ENCODE measurements at places on chromosomes 3 and 15.

DNA sequence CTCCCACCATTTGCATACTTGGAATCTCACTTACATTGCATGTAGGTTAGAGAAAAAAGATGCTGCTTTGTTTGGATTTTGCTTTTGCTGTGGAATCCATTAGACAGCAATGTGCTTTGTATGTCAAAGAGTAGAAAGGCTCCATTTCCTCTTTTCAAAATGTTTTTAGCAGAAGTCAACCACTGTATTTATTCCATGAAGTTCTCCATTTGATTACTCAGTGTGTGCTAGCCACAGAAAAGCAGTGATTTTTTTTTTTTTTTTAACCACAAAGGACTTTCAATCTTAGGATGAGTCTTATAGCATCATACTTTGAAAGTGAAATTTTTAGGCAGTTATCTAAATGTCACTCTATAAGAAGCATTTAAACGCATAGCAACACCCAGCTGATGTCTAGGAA is 285.0 kb upstream of the ADAMTS9 start:
- DNase-seq: no peak

- DNase-seq: no peak
Observed at GRCh38 chr3:17500618-17501017, 241.8 kb downstream of the TBC1D5 start.

- no peak for DNase-seq
Observed at GRCh38 chr3:46112296-46112695, 85.0 kb upstream of the XCR1 start.

- DNase-seq: no peak
Observed at GRCh38 chr15:22887157-22887951, 48.9 kb downstream of the NIPA2 start.

- DNase-seq: no peak
Observed at GRCh38 chr3:41259449-41260062, 60.3 kb downstream of the CTNNB1 start.

DNA sequence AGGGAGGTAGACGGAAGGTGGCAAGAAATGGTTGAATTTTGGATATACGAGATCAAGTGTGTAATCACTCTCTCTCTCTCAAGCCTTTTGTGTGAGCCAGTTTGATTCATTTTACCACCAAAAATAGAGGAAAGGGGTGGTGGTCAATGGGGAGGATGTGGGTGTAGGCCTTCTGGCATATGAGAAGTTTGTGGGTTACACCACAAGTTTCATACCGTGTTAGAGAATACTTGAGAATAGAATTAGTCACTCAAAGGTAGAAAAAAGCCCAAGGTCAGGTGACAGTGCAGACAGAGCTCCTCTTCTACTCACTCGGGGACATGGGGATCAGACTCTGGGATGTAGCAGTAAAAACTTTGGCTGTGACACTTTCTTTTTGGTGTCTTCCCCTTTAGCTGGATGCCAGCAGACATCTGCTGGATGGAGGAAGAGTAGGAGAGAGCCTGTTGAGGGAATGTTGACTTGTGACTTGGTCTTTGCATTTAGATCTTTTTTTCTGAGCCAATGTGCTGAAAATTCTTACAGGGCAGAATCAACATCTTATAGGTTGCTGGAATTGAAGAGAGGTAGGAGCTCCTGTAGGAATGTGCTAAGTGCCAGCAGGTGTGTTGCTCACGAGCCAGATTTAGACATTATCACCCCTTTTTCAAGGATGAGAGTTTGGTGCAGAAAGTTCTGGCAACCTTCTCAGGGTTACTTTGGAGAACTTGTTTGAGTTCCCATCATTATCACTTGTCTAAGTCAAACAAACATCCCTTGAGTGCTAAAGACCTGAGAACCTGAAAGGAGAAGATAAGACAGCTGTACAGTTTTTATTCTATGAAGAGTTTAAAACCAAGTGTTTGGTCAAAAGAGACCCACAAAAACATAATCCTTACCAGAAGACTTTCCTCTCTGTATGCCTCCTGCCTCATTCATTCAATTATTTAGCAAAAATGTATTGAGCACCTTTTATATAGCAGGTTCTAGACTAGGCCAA is 43.9 kb upstream of the RYK start:
- DNase-seq: no peak

DNA sequence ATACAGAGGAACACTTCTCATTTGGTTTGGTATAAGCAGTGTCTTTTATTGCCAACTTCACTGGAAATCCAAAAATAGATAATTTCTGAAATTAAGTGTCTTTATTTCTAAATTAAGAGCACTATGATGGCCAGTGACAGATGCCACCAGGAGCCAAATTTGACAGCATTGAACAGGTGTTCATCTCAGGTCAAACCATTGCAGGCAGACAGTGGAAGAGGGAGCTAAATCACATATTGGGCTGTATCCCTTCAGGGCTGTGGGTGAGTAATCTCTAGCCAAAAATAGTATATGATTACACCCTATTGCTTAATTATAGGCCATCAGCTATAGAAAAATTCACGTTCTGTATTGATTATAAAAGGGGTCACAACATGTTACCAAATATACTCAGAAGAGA is 457.7 kb downstream of the NAALADL2 start:
- DNase-seq: no peak

- no peak for DNase-seq
Observed at GRCh38 chr3:71089271-71089847, 494.2 kb downstream of the FOXP1 start.

DNA sequence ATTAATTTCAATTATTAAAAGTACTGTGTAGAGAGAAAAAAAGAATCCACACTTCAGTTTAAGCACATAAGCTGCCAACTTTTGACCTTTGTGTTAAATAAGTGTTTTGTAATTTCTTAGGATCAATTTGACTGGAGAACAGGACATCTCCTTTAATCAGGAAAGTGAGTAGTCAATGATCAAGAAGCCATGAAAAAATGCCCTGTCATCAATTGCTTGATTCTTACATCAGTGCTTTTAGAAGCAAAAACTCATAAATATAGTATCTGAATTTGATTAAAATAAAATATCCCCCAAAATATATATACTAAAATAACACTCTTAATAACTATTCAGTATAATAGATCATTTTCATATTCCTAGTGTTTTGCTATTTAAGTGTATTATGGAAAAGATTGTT is 409.0 kb downstream of the TAFA4 start:
- DNase-seq: no peak

GRCh38 chr3:8987645-8988383 is 24.5 kb upstream of the RAD18 start:
- DNase-seq: no peak

DNA sequence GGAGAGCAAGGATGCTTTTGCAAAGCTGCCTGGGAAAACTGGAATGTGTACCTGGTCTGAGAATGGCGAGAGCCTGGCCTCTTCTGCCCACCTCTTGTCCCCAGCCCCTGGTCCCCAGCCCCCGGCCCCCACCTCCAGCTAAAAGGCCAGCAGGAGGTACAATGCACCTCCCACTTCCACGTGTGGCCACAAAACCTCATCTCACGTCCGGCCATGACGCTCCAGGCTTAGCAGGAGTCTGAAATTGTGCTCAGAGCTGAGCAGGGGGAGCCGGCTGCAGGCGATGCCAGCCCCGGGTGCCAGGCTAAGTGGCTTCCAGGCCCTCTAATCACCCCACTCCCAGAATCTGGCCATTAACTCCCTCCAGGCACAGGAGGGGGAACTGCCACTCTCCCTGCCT is 83.1 kb upstream of the PRR20G start:
- no peak for DNase-seq

DNA sequence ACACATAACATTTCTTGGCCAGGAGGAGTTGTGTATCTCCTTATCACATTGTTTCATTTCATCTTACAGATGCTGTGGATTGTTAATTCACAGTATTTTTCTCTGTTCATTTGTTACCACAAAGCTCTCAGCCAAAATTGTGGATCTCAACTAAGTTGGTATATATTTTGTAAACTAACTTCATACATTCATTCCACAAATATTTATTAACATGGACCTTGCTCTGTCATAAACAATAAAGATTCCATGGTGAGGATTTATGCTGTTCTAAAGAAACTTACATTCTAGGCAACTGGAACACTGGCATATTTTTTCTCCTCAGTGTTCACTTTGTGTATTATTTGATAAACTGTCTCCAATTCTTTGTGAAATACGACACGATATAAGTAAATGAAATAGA is 268.8 kb downstream of the CNTN3 start:
- DNase-seq: no peak

DNA sequence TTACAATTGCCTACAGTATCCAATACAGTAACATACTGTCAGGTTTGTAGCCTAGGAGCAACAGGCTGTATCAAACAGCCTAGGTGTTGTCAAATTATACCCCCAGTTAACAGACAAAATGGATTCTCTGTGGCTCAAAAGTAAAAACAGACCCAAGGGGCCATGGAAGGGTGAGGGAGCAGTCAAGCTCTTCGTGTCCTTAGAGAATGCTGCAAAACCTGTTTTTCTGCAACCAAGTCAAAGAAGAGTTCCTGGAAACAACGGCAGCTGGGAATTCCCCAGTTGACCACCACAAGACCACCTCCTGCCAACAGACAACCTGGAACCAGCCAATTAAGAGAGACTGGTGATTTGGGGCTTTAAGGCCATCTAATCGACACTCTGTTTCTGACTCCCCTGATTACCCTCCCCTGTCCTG is 11.1 kb upstream of the THUMPD3 start:
- DNase-seq: no peak

- DNase-seq: no peak
Observed at GRCh38 chr3:141240286-141240685, 8.7 kb downstream of the PXYLP1 start.

GRCh38 chr3:13070391-13071070 is 2.7 kb downstream of the IQSEC1 start:
- DNase-seq: no peak

DNA sequence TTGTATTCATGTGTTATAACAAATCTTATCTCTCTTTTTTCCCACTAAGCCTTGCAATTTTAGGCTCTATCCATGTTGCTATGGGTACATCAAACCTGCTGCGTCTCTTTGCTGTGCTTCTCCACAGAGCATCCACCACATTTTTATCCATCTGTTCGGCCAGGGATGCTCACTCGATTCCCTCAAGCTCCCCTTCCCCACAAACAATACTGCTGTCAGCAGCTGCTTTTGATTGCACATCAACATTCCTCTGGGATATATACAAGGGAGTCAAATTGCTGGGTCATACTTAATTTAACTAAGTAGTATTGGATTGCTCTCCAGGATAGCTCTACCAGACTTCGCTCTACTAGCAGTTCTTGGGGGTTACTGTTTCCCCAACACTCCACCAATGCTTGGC is 36.8 kb downstream of the TMEM108 start:
- no peak for DNase-seq

GRCh38 chr3:126538966-126539365 is 15.0 kb downstream of the CHST13 start:
- DNase-seq: no peak

GRCh38 chr15:80608688-80609087 is 86.4 kb upstream of the ABHD17C start:
- DNase-seq: no peak

- DNase-seq: no peak
Observed at GRCh38 chr3:70256566-70256965, 55.9 kb downstream of the MDFIC2 start.

DNA sequence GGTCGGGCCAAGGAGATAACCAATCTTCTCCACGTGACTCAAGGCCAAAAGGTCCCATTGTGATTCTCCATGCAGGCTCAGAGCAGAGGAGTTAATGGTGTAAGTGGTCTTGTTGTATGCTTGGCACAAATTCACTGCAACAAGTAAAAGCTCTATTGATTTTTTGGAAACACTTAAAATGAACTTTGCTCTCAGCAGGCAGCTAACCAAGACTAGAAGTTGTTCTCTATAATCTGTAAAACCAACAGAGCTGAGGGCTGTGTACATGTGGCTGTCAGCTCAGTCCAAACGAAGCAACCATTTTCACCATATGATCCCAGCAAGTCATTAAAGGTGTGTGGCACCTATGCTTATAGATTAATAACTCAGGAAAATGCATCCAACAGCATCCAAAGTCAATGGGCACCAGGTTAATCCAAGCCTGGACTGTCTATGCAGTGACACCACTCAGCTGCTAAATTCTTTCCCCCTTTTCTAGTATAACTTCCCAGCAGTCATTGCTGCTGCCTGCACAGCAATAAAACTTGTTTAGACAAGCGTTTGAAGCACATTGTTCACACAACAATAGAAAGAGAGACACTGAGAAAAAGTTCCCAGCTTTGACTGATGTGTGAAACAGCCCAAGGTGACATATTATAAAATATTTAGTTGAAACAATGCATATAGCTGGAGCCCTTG is 603.8 kb upstream of the ADAMTS9 start:
- no peak for DNase-seq

DNA sequence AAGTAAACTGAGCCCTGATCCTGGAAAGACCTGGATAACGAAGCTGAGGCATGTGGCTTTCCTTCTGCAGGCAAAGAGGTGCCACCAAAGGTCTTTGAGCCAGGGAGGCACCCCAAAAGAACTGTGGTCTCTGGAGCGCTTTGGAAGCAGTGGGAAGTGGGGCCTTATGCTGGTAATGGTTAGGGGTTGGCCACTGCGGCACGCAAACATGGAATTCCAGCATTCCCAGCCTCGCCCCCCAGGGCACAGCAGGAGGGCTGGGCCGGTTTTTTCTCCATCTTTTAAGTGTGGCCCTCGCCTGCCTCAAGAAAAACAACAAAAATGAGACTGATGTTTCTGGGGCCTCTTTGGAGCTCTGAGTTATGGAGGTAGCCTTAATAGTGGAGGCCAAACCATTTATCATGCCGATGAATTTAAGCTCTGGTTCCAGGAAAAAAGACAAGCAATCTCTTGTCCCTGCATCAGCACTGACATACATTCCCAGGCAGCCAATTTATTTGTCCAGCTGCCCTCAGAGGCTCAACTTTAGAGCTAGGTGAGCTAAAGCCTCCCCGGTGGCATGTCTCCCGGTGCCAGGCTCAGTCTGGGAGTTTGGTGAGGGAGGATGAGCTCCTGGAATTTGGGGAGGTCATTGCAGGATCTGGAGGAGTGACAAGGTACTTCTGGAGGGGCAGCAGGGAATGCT is 109.0 kb downstream of the TLE3 start:
- no peak for DNase-seq

- no peak for DNase-seq
Observed at GRCh38 chr3:71725271-71725991, at the start of gene EIF4E3. Gene EIF4E3 (minus strand): TSS chr3:71725402. CDS start chr3:71725367, 35 bp downstream.

DNA sequence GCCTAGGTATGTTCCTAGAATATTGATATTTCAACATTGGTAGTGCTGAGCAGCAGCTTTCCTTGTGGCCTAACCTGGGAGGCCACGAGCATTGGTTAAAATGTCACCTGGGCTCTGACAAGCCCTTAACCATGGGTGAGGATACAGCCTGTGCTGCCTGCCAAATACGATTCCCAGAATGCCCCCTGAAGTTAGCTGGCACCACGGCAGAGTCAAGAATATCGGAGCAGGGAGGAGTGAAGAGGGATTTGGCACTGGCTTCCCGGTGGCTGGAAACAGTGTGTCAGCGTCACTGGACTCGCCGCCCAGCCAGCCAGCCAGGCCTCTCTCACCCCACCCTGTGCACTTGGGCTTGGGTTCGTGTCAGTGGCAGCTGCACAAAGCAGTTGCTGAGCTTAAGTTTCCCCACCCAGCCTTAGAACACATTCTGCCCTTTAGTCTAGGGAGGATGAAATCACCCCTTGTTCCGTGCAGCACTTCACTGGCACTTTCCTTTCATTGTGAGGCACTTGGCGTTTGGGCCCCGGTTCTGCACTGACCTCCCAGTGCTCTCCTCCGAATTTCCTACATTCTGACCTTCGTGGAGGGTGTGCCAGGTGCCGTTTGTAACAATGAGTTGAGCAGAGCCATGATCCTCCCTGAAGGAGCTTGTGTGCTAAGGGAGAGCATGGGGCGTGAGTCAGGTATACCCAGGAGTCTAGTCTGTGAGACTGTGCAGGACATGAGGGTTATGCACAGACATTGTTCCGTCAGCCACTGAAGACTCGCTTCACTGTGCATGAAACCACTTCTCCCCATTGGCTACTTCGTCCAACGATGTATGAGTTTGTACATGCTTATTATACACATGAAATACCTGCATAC is 152.8 kb upstream of the BHLHE40 start:
- no peak for DNase-seq
